DMS153 (cell line): ENCODE measurements at places on chromosomes 11 and 22.

- peak; percentile 73 for DNase-seq
Measured at GRCh38 chr11:45209891-45210699, 63.7 kb downstream of the PRDM11 start.

DNA sequence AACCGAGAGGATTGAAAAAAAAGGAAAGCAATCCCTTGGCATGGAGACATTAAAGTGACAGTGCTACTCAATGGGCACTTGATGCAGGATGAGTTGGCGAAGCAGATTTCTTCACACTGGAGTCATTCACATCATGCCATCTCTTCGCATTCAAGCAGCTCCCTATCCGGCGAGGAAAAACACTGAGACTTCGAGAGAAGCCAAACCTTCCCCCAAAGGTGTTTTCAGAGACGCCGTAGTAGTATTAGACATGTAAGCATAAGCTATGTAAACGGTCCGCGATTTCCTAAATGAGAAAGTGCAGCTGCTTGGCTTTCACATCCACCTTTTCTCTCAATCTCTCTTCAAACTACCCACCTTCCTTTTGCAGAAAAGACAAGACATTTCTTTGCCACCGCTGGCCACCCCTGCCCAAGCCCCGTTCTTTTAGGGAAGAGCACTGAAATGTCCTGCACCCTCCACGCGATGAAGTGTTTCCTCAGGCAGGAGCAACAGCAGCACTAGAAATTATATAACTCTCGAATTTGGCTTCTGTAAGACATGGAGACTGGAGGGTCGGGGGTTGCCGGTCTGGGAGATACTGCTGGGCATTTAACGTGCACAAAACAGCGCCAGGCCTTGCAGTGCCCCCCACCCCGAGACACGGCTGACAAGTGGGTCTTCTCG, at the start of gene DLG2:
Gene DLG2, minus strand, starts transcription at position 13 of the 666 bp plus-strand sequence.
- no peak for DNase-seq

DNA sequence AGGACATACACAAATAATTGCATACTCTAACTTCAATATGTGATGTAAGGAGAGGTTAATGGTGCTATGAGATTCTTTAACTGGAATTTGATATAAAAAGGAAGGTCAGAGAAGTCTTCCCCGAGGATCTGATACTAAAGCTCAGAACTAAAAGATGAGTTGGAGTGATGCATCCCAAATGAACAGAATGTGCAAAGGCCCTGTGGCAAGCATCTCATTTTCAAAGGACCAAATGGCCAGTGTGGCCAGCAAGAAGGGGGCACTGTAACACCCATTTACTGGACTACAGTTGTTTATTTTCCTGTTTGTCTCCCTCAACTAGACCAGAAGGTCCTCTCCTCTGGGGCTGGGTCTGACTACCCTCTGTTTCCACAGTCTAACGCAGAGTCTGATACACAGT, 114.9 kb upstream of the ASPHD2 start:
- no peak for DNase-seq

DNA sequence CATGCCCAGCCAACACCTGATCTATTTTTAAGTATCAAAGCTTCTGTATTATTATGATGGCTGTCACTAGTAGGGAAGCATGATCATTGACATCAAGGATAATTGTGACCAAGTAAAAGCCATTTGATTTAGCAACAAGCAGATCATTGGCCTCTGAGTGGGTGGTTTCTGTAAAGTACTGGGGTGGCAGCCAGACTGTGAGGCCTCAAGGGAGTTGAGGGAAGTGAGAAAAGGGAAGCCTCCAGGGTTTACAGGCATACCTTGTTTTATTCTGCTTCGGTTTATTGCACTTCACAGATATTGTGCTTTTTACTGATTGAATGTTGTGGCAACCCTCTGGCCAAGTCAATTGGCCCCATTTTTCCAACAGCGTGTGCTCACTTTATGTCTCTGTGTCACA, 60.1 kb downstream of the PRR5L start:
- DNase-seq: no peak

GRCh38 chr11:47161134-47161854, 15.4 kb downstream of the ARFGAP2 start:
- DNase-seq: peak; percentile 48

DNA sequence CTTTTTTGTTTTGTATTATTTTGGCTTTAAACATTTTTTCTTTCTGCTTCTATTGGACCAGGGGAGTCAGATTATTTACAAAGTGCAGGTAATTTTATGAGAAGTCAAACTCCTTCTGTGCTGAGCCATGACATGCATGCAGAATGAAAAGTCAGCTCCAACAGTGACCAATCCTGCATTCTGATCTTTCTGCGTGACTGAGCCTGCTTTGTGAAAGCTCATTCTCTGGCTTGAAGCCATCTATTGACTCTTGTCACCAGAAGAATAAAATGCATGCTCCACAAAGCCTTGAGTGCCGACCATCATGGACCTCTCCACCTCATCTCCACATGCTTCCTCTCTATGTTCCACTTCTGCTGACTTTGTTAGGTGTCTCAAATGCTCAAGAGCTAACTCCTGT, 50.2 kb downstream of the MIAT start:
- peak; percentile 20 for DNase-seq

GRCh38 chr11:119700536-119701346, 28.3 kb downstream of the NECTIN1 start:
- DNase-seq: no peak

- no peak for DNase-seq
Measured at GRCh38 chr11:14673824-14674405, 30.3 kb downstream of the PDE3B start.

DNA sequence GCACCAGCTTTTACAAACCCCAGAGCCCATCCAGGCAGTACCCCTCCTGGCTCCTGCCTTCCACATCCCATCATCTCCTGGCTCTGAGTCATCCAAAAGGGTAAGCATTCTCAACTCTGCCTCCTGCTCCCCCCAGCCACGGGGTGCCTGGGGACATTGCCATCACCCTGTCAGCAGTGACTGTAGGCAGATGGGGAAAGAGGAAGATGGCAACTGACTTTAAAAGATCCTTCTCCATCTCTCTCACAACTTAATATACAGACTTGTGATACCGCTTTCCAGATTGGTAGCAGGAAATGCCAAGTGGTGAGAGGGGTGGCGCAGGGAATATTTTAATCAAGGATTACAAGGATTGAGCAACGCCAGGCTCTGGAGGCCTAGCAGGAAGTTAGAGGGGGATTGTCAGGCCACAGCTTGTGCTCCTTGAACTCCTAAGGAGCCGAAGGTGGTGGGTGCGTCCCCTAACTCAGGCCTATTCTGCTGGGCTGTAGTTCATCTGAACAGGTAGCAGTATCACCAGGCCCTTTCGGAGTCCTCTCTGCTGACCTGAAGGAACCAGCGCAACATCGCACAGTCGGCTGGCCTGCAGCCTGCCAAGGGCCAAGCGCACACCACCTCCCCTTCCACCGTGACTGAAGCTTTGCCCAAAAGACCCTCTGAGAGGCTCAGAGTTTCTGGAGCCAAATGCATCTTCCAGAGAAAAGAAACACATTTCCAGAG, 83.3 kb downstream of the ZC3H12C start:
- DNase-seq: no peak

GRCh38 chr22:25172153-25172552, 27.5 kb upstream of the CRYBB3 start:
- no peak for DNase-seq

DNA sequence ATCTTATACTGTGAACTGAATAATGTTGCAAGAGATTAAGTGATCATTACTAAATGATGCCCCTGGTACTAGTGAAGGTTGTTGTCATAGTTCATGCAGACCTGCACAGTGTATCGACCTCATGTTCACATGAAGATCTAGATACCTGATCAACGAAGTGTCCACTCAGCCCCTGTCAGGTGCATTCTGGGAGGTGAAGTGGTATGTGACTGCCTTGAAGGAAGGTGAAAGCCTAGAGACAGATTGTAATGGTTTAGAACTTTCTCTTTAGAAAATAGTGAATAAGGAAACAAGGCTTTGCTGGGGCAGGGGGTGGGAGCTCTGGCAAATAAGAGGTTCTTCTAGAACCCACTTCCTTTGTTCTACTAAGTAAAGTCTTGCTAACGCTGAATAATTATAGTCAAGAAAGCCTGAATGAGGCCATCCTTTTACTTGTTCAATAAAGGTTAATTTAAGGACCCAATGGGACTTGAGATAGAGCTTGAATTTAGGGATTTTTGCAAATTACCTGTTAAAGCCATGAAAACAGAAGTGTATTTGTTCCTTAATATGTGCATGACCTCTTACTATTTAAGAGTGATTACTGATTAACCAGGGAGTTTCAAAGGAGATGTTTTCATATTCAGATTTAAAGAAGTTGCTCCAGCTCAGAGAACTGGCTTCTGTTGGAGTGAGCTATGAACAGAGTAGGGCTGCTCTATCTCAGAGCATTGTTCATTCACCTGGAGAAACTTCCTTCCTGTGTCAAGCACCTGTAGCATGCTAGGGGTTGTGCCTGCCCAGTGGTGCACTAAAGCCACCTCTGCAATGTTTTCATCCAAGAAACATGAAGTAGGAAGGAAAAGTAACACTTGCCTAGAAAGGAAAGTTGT, 45.3 kb downstream of the C22orf31 start:
- DNase-seq: no peak

GRCh38 chr11:61966734-61967115, 709 bp downstream of the FTH1 start:
- DNase-seq: no peak

DNA sequence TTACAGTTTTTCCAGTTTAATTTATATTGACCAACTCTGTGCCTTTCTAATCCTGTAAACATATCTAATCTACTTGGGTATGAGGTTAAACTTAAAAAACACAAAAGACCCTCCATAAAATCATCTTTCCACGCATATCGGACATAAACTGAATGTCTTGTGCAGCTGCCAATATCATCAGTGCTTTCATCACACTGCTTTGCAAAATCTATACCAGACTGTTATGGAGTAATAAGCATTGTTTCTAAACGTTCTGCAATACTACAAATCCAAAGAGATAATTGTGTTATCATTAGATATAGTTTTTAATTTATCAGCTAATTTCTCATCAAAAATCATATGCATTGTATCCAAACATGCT, 36.1 kb upstream of the AMPD3 start:
- DNase-seq: no peak

GRCh38 chr11:79296141-79296540, 144.7 kb downstream of the TENM4 start:
- DNase-seq: no peak
